ENCODE measurements at places on chromosomes 12 and 14.
A peak's percentile ranks its signal among the peaks of the same experiment; 100 is the strongest.

DNA sequence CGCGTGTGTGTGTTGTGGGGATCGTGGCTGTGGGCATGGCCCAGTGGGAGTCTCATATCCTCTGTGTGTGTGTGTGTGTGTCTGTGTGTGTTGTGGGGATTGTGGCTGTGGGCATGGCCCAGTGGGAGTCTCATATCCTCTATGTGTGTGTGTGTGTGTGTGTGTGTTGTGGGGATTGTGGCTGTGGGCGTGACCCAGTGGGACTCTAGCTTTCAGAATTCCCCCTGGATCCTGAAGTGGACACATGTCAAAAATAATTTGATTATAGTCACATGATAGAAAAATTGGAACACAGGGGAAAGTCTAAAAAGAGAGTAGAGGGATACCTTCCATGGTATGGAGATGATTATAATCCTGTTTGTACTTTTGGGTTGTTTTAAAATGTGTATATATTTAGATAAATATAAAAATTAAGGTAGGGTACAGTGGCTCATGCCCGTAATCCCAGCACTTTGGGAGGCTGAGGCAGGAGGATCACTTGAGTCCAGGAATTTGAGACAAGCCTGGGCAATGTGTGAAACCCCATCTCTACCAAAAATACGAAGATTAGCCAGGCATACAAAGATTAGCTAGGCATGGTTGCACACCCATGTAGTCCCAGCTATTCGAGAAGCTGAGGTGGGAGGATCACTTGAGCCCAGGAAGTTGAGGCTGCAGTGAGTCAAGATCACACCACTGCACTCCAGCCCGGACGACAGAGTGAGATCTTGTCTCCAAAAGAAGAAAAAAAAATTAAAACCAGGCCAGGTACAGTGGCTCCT is 11.0 kb downstream of the PAPLN start:
- DNase-seq: no peak

DNA sequence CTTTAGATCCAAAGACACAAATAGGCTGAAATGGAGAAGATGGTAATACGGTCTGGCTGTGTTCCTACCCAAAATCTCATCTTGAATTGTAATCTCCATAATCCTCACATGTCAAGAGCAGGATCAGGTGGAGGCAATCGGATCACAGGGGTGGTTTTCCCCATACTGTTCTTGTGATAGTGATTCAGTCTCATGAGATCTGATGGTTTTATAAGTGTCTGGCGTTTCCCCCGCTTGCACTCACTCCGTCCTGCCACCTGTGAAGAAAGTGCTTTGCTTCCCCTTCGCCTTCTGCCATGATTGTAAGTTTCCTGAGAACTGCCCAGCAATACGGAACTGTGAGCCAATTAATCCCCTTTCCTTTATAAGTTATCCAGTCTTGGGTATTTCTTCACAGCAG is 1795.5 kb upstream of the FLRT2 start:
- DNase-seq: no peak

DNA sequence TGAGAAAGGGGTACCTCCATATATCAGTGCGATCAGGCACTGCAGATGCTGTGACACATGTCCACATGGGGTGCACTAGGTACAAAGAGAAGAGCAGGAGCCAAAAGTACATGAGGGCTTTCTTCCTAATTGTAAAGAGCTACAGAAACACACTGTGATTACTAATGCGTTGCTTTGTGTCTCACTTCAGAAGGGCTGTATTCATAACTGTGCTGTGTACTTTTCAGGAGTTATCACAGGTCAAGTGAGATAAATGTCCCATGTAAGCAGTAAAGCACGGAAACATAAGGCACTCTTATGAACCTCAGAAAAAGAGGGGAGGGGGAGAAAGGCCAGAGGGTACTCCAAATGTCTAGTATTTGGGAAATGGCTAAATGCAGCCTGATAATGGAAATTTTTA is 10.6 kb downstream of the SPRING1 start:
- DNase-seq: no peak

GRCh38 chr14:60346706-60347105 is 97.7 kb downstream of the PPM1A start:
- no peak for DNase-seq

GRCh38 chr12:27970401-27971120 is 2.0 kb downstream of the PTHLH start:
- no peak for DNase-seq

- DNase-seq: peak; percentile 67
These were observed 322.4 kb downstream of the PDZRN4 start for GRCh38 chr12:41510470-41510869.

DNA sequence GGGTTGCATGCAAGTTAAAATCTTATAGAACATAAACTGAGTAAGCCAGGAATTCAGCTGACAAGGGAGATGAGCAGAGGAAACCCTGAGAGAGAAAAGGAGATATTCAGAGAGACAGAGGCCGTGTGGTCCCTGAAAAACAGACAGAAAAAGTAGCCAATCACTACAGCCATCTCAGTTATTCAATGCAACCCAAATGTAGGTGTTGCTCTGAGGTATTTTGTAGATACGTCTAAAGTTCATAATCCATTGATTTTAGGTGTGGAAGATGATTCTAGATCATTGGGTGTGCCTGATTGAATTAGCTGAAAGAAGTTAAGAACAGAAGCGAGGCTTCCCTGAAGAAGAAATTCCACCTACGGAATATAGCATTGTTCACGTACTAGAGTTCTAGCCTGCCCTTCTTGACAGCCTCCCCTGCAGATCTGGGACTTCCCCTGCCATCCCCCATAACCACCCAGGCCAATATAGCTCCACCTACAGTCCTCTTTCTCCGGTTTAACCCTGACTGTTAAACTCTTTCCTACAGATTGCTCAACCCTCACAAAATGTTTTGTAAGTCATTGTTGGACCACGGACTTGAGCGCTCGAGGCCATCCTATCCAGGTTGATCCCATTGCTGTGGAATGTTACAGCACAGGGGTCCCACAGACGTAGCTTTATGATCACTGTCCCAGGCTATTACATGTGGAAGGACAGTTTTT is 21.7 kb downstream of the AICDA start:
- no peak for DNase-seq

GRCh38 chr12:6471989-6472360 is 1.5 kb upstream of the VAMP1 start:
- DNase-seq: no peak

- no peak for DNase-seq
These were observed 118.4 kb downstream of the EPS8 start for GRCh38 chr12:15670756-15671155.

DNA sequence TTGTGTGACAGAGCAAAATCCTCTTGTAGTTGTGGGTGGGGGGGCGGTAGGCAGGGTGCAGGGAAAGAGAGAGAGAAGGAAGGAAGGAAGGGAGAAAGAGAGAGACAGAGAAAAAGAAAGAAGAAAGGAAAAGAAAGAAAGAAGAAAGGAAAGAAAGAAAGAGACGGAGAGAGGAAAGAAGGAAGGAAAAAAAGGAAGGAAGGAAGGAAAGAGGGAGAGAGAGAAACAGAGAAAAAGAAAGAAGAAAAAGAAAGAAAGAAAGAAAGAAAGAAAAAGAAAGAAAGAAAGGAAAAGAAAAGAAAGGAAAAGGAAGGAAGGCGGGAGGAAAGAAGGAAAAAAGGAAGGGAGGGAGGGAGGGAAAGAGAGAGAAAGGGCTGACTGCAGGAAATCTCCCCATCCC is 17.6 kb upstream of the FAIM2 start:
- DNase-seq: no peak

DNA sequence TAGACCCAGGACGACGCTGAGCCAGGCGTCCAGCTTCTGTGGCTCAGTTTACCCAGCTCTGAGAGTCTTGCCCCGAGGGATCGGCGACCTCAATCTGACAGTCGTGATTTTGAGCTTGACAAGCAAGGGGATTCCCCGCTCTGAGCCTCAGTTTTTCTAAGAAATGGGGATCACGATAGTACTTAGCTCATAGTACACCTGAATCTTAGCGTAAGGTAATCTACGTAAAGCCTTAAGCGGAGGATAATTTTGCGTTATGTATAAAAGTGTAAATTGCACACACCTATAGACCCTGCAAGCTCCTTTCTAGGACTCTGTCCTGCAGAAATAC is 285 bp downstream of the MVK start:
- no peak for DNase-seq

GRCh38 chr12:67154901-67155300 is 114.3 kb upstream of the CAND1 start:
- no peak for DNase-seq

DNA sequence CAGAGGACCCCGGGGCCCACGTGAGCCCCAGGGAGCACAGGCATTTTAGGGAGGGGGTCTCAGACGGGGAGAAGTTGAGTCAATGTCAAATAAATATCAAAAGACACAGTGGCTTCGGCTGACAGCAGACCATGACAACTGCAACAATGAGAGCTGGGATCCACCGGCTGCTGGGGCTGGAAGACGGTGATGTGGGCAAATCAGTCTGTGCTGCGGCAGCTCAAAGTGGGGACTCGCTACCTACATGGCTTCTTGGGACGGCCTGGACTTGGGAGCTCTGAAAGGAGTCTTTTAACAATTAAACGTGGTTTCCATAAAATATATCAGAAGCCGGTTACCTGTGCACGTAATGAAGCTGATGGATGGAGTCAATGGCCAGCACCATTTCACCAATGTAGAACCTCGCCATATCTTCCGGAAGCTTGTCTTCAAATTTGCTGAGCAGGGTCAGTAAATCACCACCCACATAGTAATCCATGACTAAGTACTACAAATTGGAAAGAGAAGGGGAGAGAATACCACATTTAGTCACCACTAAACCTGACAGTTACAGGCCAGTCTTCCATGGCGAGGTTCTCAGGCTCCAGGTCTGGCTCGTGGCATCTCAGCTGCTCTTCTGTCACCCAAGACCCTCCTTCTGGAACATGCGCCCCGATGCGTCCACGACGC is 58.0 kb downstream of the CDC42BPB start:
- DNase-seq: no peak

DNA sequence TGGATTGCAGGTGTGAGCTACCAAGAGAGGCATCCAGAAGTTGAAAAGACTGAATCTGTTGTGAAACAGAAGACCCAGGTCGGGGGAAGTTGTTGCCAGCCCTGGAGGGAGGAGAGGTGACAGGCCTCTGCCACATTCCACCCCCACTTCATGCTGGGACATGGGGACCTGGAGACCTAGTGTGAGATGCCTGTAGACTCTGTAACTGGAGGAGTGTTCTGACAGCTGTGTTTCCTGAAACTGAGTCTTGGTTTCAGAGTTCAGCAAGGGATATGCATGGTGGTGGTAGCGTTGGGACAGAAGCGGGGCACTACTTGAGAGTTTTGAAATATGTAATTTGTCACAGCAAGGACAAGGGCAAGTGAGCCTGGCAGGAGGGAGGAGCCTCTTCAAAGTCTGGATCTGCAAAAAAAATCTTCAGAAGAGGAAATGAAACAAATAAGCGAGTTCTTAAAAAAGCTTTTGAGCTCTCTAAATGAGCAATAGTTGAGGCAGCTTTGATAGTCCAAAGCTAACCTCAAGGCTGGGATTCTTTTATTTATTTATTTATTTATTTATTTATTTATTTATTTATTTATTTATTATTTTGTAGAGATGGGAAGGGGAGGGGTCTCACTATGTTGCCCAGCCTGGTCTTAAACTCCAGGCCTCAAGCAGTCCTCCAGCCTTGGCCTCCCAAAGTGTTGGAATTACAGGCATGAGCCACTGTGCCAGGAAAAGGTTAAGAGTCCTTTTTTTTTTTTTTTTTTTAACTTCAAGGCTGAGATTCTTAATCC is 58.9 kb upstream of the EEA1 start:
- no peak for DNase-seq

GRCh38 chr12:67484791-67485480 is 163.6 kb upstream of the DYRK2 start:
- peak; percentile 4 for DNase-seq

DNA sequence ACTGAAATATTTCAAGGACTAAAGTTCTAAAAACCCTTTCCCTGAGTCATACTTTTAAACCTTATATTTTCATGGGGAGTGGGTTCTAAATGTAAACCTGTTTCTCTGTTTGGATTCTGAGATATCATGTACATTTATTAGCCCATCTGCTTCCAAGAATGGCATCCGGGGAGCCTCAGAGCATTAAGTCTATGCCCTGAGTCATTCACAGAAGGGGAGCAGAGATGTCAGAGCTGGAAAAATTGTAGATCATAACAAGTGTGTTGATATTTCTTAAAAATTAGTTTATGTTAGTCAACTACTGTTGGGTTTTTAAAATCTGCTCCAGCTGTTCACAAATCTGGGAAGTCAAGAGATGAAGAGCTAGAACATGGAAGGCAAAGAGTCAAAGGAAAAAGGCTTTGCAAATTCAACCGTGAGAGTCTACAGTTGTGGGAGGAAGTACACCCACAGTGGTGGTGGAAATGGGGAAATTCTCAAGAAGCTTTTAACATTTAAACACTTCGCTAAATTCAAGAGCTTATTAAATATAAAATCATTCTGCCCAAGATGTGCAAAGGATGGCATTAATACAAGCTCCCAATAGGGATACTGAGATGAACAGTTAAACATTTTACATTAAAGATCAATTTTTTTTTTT is 70.5 kb upstream of the FLRT2 start:
- DNase-seq: no peak

- no peak for DNase-seq
These were observed 39.7 kb downstream of the KRT80 start for GRCh38 chr12:52151837-52152783.

- DNase-seq: no peak
These were observed 826 bp downstream of the ZNF705A start for GRCh38 chr12:8157484-8158198.

DNA sequence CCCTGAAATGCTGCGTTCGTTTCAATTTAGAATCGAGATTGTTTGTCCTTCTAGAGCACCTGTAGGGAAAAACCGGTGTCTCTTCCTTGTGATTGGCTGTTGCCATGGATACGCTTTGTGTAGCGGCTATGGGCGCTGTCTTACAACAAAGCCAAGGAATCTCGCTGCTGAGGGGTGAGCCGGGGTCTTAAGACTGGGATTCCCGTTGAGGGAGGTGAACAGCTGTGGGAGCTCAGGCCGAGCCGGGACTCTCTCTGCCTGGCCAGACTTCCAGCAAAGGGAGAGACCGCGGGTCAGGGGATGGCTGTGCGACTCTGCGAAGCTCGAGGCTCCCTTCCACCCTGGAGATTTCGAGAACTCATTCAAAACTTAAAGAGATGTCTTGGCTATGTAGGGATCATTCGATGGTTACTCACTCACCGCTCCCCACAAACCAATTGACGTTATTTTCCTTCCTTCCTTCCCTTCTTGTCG is at the start of the genes LRRIQ1 and TSPAN19:
Gene LRRIQ1, plus strand, starts transcription at position 118 of the 474 bp plus-strand sequence. CDS start 1,826 bp downstream, outside the sequence.
Gene TSPAN19, minus strand, starts transcription at position 44 of the 474 bp plus-strand sequence. CDS start 6,331 bp downstream, outside the sequence.
- DNase-seq: peak; percentile 88

- no peak for DNase-seq
These were observed 12.4 kb upstream of the RTN1 start for GRCh38 chr14:59882957-59883356.

- DNase-seq: no peak
These were observed 96.9 kb downstream of the FIGNL2 start for GRCh38 chr12:51751661-51752060.

GRCh38 chr12:63028951-63029350 is 94.0 kb upstream of the PPM1H start:
- DNase-seq: no peak

GRCh38 chr14:91872517-91873470 is 5.5 kb upstream of the TC2N start:
- peak; percentile 39 for DNase-seq

DNA sequence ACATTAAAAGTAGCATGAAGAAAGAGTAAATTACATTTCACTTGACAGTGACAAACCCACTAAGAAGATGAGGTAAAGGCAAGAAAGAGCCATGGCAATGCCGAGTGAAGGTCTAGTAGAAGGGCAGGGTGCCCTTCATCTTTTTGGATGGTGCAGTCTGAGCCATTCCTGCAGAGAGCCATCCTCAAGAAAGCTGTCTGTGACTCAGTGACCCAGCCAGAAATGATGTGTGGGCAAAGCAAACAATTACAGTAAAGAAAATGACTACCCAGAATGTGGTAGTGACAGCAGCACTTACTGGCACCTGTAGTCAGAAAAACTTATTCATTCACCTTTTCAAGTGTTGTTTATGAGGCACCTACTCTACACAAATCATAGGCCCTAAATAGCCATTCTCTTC is 281.7 kb downstream of the DUSP6 start:
- DNase-seq: no peak
